ENCODE measurements at places on chromosomes 11 and 22. TPM values are rescaled to one million over a fixed set of nuclear protein-coding genes. Genes with fewer than 3 reads are reported as not detected.

The OR51E2 gene
- total RNA-seq: not detected

The HTR3B gene
- not detected for total RNA-seq

The TRIM66 gene
- total RNA-seq: 1.9 TPM

The INCENP gene
- 51.8 TPM for total RNA-seq

The ANO9 gene
- total RNA-seq: 0.70 TPM

The CCND1 gene
- total RNA-seq: 172 TPM

The C11orf86 gene
- total RNA-seq: 73.3 TPM

All from A549 treated with AZD2906 at 1 μM for 4 hours (cell line).